ENCODE measurements at places on chromosomes 11 and 22.

DNA sequence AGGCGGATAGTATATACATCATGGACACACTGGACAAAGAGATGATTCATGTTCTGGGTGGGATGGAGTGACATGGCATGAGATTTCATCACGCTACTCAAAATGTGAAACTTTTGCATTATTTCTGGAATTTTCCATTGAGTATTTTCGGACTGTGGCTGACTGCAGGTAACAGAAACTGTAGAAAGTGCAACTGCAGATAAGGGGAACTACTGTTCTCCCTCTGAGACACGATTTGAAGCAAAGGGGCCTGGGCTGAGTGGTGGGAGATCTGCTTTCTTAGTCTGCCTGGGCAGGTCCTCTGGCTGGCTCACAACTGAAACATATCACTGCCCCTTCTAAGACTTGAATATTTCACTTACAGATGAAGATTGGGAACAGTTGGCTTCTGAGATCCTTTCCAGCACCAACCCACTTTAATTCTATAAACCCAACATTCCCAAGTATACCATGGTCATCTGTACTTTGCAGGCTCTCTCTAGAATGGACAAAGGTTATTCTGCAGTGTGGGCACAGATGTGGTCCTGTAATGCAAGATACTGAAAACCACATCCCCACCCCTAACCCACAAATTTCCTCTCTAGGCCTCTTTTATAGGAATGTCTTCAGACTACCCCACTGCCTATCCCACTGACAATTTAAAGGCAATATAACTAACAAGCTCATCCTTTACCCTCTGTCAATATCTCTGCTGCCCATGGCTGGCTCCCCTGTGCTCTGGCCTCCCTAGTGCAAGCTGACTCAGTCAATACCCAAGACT is 121.1 kb downstream of the KCNC1 start:
- no peak for DNase-seq

- no peak for DNase-seq
Observed at GRCh38 chr11:124865181-124865901, at the start of gene ROBO3. TSS of gene ROBO3 (plus strand) at chr11:124865432. CDS start at chr11:124865578, 146 bp downstream.

DNA sequence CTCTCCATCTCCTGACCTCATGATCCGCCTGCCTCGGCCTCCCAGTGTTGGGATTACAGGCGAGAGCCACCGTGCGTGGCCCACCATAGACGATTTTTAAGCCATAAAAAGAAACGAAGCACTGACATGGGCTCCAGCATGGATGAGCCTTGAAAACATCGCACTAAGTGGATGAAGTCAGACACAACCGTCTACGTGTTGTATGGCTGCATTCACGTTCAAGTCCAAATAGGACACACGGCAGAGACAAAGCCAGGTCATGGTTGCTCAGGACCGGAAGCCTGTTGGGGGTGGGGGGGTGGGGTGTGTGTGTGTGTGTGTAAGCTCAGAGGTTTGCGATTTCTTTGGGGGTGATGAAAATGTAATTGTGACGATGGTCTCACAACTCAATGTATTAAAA is 10.0 kb downstream of the RRP7A start:
- DNase-seq: no peak

DNA sequence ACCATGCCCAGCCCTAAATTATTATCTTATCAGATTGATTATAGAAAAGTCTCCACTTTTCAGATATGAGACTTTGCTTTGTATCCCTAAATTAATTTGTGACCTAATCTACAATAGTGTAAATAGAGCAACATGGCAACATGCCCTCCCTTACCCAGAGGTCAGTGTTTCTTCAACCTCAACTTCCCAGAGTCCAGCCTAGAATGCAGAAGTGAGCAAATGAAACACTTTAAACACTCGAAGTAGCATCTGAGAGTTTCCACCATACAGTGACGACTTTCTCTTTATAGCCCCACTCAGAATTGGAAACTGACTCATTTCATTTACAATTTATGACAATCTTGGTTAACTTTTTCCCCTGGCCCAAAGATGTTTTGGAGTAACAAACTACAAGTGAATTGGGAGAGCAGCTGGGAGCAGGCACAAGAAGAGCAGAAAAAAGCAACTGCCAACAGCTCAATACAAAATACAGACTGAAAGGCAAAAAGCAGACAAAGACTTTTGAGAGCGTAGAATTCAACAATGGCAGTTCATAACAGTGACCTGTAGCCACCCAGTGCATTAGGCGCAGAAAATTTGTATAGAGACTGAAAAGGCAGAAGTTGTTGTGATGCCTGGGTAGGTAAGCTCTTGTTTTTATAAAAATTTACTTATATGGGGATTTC is 10.1 kb upstream of the BLID start:
- no peak for DNase-seq

GRCh38 chr22:37018815-37019308 is 385 bp downstream of the TST start:
- no peak for DNase-seq

GRCh38 chr11:31986201-31986889 is 104.5 kb upstream of the RCN1 start:
- DNase-seq: no peak

- DNase-seq: no peak
Observed at GRCh38 chr11:107538239-107538638, 27.3 kb downstream of the ALKBH8 start.

DNA sequence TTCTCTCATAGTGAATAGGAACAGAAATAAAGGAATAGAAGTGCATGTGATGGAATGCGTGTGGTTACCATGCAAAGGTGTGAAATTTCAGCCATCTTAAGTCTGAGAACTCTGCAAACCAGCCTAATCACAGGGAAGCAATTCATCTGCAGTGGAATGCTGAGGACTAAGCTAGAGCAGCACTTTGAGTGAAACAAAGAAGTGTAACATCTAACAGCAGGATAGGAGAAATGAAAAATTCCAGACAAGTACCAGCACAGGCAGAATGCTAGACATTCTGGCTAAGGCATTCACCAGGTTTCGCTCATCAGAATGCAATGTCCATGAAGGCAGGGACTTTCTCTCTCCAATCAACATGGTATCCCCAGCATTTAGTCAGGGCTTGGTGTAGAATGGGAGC is 41.2 kb upstream of the SLC36A4 start:
- no peak for DNase-seq

GRCh38 chr11:70824605-70825245 is 426.4 kb downstream of the CTTN start:
- DNase-seq: no peak

DNA sequence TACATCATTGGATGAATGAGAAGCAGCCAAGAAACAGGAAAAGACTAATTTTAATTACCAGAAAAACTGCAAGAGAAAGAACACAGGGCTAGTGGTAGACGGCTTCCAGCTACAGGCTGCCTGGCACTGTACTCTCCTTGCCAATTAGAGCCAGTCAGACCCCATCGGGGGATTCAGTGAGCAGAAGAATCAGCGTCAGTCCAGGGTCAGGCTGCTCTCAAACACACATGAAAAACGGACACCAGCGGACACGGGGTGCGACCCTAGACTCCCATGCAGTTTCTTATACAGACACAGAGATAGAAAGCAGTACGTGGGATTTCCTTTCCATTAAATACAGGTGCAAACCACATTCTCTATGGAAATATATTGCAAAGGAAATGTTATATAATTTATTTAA is 1.1 kb upstream of the CNTN5 start:
- DNase-seq: no peak

DNA sequence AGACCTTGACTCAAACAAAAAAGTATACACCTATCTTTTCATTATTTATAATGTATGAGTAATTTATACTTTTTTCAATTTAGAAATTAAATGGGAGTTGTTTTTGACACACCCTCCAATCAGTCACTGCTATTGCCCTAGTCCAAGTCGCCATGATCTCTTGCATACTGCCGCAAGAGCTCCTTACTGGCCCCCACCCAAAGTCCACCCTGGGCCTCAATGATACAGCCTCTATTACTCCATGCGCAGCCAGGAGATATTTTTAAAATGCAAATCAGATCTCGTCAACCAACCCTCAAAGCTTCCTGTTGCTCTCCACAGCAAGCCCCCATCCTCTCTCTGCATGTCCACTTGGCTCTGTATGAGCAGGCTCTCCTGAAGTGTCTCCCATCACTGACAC is 12.8 kb upstream of the LMO1 start:
- no peak for DNase-seq

DNA sequence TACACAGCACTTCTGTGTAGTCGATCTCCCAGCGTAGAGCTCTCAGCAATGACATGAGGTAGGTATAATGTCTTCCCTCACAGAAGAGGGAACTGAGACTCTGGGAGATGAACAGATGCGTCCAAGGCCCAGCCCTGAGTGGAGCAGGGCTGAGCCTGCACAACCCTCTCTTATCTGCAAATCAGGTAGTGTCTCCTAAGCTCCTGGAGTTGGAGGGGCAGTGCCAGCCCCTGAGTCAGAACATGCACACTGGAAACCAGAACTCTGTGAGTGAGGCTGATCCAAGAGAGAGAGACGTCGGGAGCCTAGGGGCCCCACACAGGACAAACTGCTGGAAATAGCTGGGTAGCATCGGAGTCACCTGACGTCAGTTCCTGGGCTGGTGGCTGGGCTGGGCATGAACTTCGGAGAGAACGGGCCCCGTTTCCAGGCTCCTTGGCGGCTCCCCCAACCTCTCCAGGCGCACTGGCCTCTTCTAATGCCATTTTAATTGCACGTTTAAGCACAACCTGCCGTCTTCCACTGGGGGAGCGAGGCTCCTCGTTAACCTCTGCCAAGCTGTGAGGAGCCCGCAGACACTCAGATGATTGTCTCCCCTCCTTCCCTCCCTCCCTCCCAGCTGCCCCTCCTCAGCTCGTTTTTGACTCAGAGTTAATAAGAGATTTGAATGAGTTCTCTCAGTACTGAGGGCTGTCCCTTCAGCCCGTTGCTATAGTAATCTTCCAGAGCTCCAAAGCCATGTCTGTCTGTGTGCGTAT is 191.2 kb upstream of the TBCEL start:
- DNase-seq: no peak

- DNase-seq: no peak
Observed at GRCh38 chr11:92413757-92414513, 189.3 kb downstream of the FAT3 start.

- no peak for DNase-seq
Observed at GRCh38 chr11:109236696-109237095, 185.3 kb upstream of the C11orf87 start.

- DNase-seq: peak; percentile 58
Observed at GRCh38 chr11:16788141-16789062, 50.0 kb downstream of the C11orf58 start.

DNA sequence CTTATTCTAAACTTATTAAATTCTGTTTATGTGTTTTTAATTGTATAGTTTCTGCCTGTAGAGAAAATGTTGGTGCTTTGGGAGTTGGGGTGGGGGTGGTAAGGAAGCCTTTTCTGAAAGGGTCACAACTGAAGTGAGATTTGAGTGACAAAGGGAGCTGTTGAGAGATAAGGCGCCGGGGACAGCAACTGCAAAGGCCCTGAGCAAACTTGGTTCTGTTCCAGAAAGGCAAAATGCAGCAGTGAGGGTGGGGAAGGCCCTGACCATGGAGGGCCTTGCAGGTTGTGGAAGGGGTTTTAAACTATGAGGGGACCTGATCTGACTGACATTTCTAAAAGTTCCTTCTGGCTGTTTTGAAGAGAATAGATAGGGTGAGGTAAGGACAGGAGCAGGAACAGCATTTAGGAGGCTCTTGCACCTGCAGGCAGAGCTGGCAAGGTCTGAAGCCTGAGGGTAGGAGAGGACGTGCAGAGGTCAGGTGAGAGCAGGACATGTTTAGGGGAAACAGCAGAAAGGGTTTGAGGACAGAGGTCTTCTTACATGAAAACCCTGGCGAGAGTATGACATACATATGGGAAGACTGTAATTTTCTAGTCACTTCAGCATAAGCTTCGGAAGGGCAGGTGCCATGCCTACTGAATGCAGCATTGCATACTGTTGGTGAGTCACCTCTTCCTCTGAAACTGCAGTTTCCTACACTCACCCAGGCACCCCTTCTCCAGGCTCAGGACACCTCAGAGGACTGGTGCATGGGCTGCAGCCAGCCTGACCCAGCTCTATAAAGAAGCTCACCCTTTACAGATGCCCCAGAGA is 190.7 kb downstream of the SNX19 start:
- DNase-seq: no peak

GRCh38 chr11:57802411-57802810 is 40.8 kb downstream of the CTNND1 start:
- DNase-seq: no peak

- DNase-seq: peak; percentile 83
Observed at GRCh38 chr22:50016988-50017700, 4.6 kb upstream of the IL17REL start.

GRCh38 chr11:3220521-3221407 is 2.2 kb upstream of the MRGPRG start:
- DNase-seq: no peak

- no peak for DNase-seq
Observed at GRCh38 chr11:69983897-69984438, 94.1 kb upstream of the ANO1 start.

- no peak for DNase-seq
Observed at GRCh38 chr11:86818462-86819192, 18.3 kb downstream of the PRSS23 start.

GRCh38 chr11:62580959-62581715 is 7.4 kb upstream of the EEF1G start:
- no peak for DNase-seq

GRCh38 chr11:10588904-10589303 is 20.4 kb upstream of the LYVE1 start:
- no peak for DNase-seq

- no peak for DNase-seq
Observed at GRCh38 chr11:128917144-128917724, 25.4 kb downstream of the TP53AIP1 start.

GRCh38 chr11:35082321-35083180 is 56.4 kb upstream of the CD44 start:
- DNase-seq: peak; percentile 81

DNA sequence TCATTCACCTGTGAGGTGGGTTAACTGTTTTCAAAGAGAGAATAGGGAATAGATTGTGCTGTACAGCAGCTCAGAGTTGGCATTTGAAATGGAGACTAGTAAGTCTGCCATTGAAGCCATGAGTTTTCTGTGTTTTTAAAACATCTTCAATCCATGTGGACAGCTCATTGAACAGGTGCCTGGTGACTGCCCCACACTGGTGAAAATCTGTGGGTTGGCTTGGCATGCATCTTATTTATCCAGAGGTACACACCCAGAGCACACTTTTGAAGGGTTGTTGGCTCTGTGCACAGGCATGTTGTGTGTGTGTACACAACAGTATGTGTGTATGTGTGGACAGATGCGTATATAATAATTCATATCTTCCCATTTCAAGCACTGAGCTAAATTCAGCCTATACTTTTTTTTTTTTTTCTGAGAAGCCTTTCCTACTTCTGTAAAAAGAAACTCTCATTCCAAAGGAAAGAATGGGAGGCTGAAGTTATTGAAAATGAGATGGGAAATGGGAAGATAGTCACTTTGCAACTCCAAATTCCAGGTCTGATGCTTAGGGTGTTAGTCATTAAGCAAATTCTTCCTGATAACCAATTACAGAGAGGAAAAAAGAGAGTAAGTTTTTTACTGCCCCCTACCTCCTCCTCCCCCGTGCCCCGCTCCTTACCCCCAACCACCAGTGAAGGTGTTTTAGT is 7.0 kb upstream of the LYVE1 start:
- no peak for DNase-seq

Measured in stimulated activated CD4-positive, alpha-beta T cell treated with anti-CD3 and anti-CD28 coated beads, Interleukin-4, amount 100 ng/mL, for 24 hours (primary cell).